Fibroblast of lung (primary cell): ENCODE measurements at places on chromosomes 11 and 22.

DNA sequence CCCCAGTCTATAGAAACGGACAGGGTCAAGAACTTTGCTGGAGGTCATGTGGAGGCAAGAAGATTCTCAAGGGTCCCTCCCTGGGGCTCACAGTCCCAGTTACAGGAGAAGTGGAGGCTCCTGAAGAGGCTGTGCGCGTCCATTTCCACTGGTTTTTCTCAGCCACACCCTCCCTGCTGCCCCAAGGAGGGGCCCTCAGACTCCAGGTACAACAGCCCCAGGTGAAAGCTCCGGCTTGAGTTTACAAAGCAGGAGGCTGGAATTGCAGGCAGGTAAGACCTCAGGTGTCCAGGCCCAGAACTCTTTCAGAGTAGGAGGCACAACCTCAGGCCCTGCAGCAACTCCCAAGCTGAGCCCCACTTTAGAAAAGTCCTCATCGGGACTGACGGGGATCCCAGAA lies 3.1 kb downstream of the SHANK2 start:
- H3K4me3 ChIP-seq = no peak overlapping the region
- H3K27me3 ChIP-seq = no peaks in the 10 kb centered on the region
- H3K4me1 ChIP-seq = peaks cover 2% of the 10 kb centered on the region

- H3K36me3 ChIP-seq = no peaks in the 10 kb centered on the region
- no peaks in the 10 kb centered on the region for H3K4me1 ChIP-seq
- no peaks in the 10 kb centered on the region for H3K27me3 ChIP-seq
- H3K27ac ChIP-seq = no peak overlapping the region
- no peak overlapping the region for H3K4me3 ChIP-seq
These were observed 18.6 kb downstream of the ATM start for GRCh38 chr11:108241330-108242037.

- no peak overlapping the region for H3K27ac ChIP-seq
- H3K36me3 ChIP-seq = no peaks in the 10 kb centered on the region
- no peaks in the 10 kb centered on the region for H3K4me1 ChIP-seq
- H3K27me3 ChIP-seq = no peaks in the 10 kb centered on the region
These were observed 263.6 kb downstream of the KIRREL3 start for GRCh38 chr11:126736682-126737572.

DNA sequence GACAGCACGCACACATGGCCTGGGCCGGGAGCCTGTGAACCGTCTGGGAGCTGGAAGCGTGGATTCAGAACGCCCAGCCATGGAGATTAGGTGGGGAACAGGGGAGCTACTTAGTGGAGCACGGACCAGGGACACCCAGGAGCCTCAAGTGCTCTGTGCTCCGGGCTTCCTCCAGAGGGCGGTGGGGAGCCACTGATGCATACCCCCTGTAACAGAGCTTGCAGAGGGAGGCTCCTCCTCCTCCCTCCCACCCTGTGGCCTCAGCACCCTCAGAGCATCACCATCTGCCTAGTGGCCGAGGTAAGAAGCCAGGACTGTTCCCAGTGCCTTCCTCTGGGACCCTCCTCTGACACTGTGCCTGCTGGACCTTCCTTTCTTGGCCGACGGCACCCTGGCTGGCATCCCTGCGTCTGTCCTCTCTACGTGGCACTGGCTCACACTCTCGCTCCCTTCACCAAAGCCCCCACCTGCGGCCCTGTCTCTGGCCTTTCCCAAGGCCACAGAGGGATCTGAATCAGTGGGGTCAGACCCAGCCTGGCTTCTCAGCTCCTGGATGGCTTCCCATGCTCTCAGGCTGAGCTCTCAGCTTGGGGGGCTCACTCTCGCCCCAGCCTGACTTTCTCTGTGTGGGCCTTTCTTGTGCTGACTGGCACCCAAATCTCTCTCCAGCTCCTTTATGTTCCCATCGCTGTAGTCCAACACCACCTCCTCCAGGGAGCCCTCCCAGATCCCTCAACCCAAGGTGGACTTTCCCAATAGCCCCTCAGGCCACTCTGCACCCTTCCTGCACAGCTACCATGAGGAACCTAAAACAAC lies 780.9 kb downstream of the BRD1 start:
- no peaks in the 10 kb centered on the region for H3K36me3 ChIP-seq
- no peaks in the 10 kb centered on the region for H3K27me3 ChIP-seq
- DNase-seq = no peak
